ENCODE measurements at places on chromosomes 5 and 9.

- DNase-seq, result no peak
Observed at GRCh38 chr5:145941448-145942130, 5.2 kb downstream of the SH3RF2 start.

GRCh38 chr5:131250751-131251475 lies 12.9 kb upstream of the CDC42SE2 start:
- no peak for DNase-seq

- no peak for DNase-seq
Observed at GRCh38 chr9:27943501-27943900, 370.2 kb upstream of the C9orf72 start.

GRCh38 chr5:78295035-78295961 lies 800 bp upstream of the AP3B1 start:
- DNase-seq, result no peak

- no peak for DNase-seq
Observed at GRCh38 chr5:98905857-98906688, 22.7 kb downstream of the CHD1 start.

DNA sequence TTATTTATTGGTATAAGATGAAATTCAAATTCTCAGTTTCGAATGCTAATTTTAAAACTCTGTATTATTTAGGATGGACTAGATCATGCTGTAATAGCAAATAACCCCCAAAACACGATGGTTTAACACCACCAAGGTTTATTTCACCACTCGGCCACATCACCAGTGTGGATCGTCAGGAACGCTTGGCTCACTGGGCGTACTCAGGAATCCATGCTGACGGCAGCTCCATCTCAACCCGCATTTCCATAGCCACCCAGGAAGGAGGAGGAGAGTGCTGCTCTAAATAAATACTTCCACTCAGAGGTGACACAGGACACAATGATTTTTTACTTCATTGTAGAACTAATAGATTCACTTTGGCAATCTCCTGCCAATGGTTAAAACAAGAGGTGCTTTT lies 347.4 kb downstream of the SH3GL2 start:
- no peak for DNase-seq

DNA sequence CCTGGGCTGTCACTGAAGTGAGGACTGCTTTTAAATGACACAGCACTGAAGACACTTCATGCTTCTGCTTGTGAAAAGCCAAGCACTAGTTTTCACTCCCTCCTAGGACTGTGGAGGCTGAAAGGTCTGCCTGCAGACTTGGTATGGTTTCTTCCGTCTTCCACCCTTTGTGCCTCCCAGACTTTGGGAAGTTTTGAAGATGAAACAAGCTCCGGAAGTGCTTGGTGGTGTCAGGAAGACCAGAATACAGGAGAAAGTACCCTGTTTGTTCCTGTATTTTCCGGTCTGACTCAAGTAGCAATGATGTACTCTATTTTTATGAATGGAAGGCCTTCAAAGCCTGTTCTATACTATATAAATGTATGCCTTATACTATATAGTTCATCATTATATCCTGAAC lies 222.7 kb downstream of the PDZD2 start:
- no peak for DNase-seq

DNA sequence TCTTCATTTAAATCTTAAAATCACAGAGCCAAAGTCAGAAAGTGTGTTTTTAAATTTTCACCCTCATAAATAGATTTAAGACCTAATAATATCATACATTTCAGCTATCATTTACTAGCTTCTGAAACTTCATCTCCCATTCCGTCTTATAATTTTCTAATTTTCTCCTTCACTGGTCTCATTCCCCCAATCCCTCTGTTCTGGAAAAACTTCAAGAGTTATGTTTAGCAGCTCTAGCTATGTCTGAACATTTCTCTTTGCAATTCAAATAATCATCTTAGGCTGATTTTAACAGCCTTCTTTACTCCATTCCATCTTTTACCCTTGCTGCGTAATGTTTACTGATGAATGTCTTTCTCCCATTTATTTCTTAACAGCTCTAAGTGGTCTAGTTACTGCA lies 192.4 kb downstream of the SLF1 start:
- no peak for DNase-seq

DNA sequence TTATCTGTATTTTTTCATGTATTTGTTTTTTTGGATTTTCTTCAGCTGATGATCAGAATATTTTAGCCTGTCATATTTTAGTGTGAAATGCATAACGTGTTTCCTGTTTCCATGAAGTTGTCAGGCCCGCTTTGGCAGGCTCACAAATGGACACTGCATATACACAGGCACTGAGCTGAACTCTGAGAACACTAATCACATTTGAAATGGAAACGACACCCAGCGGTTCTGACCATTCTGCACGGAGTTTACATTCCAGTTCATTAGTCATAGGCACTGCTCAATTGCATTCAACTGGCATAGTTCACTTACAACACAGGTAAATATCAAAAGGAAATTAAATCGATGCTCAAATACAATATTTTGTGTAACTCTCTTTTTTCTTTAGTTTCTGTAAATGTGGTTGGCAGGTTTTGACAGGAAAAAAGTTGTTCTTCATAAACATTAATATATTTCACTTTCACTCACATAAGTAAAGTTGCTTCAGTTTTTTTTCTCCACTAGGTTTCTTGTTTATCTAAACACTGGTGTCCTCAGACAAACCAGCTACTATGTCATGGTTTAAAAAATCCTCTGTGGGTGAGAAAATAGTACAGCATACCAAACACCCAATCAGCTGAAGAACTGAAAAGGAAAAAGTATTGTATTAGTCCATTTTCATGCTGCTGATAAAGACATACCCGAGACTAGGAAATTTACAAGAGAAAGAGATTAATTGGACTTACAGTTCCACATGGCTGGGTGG lies 559.0 kb upstream of the DAP start:
- no peak for DNase-seq

GRCh38 chr5:143770450-143770849 lies 41.5 kb upstream of the HMHB1 start:
- DNase-seq, result no peak

GRCh38 chr5:151598984-151599383 lies 7.9 kb upstream of the FAT2 start:
- DNase-seq, result no peak

DNA sequence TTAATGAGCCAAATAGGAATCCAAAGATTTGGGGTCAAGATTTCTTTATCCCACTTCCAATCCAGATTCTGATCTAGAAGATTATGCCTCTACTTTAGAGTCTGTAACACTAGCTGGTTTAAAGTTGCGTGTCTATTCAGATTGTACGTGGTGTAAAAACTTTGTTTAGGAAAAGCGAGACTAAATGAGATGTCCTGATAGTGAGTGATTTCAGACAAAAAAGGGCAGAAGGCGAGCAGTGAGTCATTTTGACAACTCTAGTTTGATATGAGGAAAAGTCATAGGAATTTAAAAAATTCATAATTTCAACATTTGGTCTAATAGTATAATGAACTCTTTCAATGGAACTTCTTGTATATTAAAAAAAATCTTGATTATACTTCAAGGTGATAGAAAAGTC lies 119.6 kb upstream of the KLF9 start:
- no peak for DNase-seq

DNA sequence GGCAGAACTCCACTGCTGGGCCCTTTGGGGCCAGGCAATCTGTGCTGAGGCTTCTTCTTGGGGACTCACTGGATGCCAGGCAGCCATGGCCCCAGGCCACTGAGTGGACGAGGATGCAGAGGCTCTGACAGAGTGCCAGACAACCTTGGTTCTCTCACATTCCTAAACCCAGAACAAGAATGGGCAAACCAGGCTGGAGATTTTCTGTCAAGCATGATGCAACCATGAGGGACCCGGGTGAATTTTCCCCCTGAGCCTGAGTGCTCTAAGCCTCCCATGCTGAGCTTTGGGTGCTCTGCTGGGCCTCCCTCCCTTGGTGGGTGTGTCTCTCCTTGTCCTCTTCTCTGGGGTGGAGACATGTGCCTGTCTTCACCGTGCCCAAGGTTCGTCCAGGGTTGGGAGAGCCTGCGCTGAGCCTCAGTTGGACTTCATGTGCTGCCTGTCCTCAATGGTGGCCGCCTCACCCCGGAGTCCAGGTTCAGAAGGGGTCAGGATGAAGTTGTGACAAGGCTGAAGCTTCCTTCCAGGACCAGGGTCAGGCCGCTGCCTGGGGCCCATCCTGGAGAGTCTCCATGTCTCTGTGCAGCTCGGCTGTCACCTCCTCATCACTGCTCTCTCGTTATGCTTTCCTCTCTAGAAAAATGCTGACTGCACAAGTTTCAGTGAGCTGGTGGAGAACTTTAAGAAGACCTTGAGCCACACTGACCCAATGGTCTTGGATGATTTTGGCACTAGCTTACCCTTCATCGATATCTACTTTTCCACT lies 24.1 kb downstream of the PITX1 start:
- DNase-seq, result no peak

- no peak for DNase-seq
Observed at GRCh38 chr9:76218886-76219445, 175.3 kb downstream of the RFK start.

DNA sequence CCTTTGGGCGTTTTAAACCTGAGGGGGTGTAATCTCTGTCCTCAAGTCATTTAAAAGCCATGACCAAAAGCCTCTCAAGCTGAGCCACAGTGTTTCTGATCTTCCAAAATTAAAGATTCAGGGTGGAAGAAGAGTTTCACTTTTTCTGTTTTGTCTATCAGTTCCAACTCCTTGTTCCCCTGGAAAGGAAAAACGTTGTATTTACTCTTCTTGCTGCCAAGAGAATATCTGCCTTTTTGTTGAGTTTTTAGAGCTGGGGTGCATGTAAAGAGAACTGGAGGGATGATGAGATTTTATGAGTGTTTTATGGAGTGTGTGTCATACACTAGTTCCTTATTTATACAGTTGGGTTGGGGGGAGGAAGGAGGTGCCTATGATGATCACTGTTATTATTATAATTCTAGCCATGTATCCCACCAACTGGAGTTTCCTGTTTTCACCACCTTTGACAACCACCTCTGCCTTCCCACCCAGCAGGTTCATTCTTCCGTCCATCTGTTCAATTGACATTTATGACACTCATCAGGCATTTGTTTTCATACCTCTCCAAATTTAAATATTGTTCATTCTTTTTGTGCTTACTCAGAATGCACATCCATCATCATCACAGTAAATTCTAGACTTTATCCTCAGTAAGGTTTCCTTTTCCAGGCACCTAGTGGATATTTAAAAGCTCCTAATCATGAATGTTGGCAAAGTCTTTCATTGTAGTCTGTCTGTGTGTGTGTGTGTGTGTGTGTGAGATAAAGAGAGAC lies 97.9 kb upstream of the MPDZ start:
- DNase-seq, result no peak

DNA sequence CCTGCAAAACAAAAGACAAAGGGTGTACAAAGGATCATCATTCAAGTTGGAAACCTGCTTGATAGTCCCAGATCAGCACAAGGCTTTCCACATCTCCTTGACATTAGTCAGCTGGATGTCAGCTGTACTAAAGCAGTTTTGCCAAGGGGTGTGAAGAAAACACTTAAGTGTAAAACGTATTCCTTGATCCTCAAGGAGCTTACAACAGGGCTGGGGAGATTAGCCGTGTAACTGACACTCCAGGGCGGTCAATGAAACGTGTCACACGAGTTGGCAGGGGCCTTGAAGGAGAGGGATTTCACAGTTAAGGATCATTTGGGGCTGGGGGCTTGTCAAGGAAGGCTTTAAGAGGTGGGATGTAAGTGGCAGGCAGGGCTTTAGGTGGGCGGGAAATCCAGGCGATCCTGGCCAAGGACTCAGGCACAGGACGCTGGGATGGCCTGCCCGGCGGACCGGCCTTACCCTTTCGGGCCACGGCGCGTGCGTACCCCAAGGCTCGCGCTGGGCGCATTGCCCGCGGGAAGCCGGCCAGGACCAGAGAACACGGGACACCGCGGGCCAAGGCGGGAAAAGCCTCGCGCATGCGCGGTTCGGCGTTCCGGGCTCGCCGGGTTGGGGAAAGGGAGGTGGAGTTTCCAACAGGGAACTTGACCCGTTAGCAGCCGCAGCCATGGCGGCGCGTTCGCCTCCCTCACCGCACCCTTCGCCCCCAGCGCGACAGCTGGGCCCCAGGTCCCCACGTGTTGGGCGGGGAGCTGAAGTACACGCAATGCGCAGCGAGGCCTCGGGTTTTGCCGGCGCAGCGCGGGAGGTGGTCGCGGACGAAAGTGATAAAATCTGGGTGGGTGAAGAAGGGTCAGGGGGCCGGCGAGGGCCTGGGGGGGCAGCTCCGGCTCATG lies at the start of gene CNTLN:
Gene CNTLN, plus strand, starts transcription at position 645 of the 899 bp plus-strand sequence. Its CDS starts 26 bp downstream, at position 671.
- DNase-seq, result no peak

DNA sequence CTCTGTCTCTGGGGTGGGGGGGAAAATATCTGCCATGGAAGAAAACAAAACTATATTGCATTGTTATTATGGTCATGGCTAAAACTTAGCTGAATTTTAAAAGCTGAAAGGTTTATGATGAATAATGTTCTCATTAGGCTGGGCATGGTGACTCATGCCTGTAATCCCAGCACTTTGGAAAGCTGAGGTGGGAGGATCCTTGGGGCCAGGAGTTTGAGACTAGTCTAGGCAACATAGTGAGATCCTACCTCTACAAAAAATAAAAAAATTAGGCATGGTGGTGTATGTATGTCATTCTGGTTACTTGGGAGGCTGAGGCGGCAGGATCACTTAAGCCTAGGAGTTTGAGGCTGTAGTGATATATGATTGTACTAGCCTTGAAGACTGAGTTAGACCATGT lies 44.5 kb downstream of the IPO11 start:
- DNase-seq, result no peak

DNA sequence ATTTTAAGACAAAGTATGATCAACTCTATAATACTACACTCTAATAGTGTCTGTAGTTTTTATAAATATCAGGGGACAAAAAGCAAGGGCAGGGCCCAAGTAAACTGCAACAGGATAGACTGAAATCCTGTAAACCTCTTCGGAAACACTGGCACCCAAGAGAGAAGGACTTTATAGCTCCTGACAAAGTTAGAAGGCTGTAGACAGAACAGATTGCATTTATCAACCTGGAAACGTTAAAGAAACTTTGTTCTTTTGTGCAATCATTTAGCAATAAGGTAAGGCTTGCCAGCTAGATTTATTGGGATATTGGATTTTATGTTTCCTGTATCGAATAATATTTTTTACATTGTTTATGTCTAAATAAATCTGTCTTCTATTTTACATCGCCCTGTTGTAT lies 91.8 kb upstream of the MAN2A1 start:
- no peak for DNase-seq

DNA sequence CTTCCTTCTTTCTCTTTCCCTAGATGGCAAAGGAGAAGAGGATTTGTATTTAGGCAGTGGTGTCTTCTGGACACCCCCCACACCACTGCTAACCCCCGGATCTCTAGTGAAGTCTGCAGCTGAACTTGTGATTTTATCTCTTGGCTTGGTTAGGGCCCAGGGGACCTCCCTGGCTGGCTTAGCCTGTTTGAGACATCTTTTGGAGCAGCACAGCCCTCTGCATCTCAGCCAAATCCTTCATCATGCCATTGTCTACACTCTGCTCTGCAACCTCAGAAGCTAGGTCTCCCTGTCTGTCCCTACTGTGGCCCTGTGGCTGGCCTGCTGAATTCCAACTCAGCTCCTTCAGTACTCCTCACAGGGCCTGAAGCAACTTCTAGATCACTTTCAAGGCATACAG lies 81.7 kb downstream of the MUSK start:
- DNase-seq, result no peak

- DNase-seq, result no peak
Observed at GRCh38 chr5:125696762-125697161, 726.4 kb upstream of the GRAMD2B start.
